ENCODE measurements at places on chromosomes 6 and 20. TPM values are rescaled to one million over a fixed set of nuclear protein-coding genes. Genes with fewer than 3 reads are reported as not detected.

Gene AVP
- not detected for polyA plus RNA-seq

Gene ELOVL2
- not detected for polyA plus RNA-seq

Gene JPH2
- 6.8 TPM for polyA plus RNA-seq

Gene CRYBG1
- 28.3 TPM for polyA plus RNA-seq

Gene HLA-G
- 2.7 TPM for polyA plus RNA-seq

Gene L3MBTL3
- polyA plus RNA-seq, result 5.6 TPM

Gene ZNF341
- polyA plus RNA-seq, result 2.9 TPM

Gene BPIFB4
- not detected for polyA plus RNA-seq
